Foreskin keratinocyte (primary cell): ENCODE measurements at places on chromosomes 4 and X. TPM values are rescaled to one million over a fixed set of nuclear protein-coding genes. Genes with fewer than 3 reads are reported as not detected.

Gene LRIT3
- total RNA-seq, result 0.04 TPM in 1 of 2 replicates, not detected in the other

Gene MAGEB10
- not detected in 2 replicates for total RNA-seq

Gene SMIM31
- not detected in 2 replicates for total RNA-seq

Gene NLRP2B
- total RNA-seq, result not detected in 2 replicates

Gene BRS3
- not detected in 2 replicates for total RNA-seq

Gene GABRG1
- total RNA-seq, result not detected in 2 replicates

Gene JAKMIP1
- not detected in 2 replicates for total RNA-seq

- no peak for DNase-seq
These were observed 30.9 kb downstream of the REELD1 start for GRCh38 chr4:146245246-146245645.

DNA sequence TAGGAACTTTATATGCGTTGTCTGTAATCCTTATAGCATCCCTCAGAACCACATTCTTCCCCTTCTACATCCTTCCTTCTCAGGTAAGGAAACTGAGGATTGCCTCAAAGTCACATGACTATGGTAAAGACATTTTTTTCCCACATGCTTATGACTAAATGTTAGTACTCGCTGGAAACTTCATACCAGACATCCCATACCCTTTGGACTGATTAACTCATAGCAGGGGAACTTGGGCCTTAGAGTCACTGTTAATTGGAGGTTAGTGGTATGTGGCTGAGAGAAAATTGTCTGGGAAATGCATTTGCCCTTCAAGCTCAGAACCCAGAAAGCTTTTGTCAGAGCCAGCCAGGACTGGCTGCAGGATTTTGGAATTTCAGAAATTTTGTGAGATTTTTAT, 155.0 kb downstream of the RELL1 start:
- DNase-seq, result peak; percentile 3

- no peak for DNase-seq
These were observed 863 bp downstream of the CPE start for GRCh38 chr4:165379678-165380064.

DNA sequence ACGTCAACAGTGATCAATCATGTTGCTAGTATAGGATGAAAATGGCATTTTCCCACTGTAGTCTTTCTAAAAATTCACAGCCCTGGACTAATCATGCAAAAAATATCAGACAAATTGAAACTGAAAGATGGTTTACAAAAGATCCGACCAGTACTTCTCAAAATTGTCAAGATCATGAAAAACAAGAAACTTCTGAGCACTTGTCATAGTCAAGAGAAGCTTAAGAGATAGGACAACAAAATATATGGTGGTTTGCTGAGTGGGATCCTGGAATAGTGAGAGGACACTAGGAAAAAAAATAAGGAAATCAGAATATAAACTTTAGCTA, 101.1 kb downstream of the NAA11 start:
- no peak for DNase-seq

DNA sequence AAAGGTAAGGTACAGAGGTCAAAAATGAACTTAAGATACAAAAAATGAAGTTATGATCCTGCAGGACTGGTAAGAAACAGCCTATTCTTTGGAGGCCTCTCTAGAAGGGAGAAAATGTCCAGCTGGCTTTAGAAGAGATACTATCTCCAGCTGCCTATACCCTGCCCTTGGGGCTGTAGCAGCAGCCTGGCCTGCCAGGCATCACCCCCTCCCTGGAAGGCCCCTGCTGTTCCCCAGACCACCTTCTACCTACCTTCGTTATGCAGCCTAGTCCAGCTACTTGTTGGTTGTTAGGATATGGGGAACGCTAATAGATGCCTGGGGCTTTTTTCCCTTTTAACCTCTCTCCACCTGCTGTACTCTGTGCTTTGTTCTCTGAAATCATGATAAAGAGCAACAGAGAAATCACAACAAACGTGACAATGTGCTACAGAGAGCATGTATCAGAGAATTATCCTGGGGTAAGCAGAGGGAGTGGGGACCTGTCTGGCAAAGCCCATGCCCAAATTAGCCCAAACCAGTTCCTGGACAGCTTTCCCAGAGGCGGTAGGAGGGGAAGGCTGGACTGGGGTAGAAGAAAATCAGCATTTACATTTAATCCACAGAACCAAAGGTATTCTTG, 34.5 kb downstream of the FRMD7 start:
- no peak for DNase-seq

- DNase-seq, result peak; percentile 11
These were observed 1136.6 kb downstream of the FAT4 start for GRCh38 chr4:126451237-126451873.

DNA sequence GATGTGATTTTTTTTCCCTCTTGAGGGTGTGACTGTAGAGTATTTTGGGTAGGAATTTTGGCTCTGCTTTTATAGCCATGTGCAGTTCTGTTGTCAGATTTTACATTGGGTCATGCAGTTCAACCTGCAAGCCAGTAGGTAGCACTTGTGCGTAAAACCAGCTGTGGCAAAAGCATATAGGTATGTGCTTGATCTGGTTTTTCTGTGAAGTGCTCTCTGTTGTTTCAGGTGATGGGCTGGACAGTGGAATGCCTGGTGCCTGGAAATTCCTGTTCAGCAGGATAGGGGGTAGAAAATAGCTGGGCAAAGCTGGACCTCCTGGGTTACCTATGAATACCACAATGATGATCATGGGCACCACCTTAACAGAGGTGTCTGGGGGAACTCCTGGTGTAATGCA, 584.2 kb upstream of the PCDH10 start:
- peak; percentile 15 for DNase-seq

DNA sequence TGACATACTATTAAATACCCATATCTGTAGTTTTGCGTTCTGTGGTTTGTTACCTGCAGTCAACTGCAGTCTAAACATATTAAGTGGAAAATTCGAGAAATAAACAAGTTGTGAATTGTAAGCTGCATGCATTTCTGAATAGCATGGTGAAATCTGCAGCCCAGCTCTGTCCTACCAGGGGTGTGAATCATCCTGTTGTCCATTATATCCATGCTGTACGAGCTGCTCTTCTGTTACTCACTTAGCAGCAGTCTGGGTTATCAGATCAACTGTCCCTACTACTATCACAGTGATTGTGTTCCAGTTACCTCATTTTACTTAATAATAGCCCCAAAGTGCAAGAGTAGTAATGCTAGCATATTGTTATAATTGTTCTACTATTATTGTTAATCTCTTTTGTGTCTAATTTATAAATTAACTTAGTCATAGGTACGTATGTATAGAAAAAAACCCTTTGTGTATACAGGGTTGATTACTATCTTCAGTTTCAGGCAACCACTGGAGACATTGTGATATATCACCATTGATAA, 173.7 kb upstream of the FAT4 start:
- DNase-seq, result peak; percentile 17

DNA sequence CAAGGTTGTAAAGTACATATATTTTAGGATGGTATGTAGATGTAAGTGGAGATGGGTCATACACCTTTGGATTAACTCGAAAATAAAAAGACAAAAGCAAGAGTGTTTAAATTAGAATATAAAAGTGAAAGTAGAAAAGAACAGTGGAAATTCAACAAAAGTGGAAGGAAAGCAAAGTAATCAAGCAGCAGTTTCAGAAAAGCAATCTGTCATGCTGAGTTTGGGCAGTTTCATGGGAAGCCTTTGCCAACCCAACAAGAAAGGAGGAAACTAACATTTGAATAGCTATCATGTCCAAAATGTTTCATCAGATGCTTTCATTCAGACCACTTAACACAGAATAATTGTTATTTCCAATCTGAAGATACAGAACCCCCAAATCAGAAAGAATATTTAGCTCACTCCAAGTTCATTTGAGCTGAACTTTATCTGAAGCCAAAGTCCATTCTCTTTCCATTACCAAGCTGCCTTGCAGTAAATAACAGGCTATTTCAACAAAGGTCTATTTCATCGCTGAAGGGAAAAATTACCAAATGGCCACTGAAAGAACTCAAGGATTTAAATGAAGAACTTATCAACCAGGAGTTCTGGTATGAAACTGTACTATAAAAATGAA, 1.8 kb upstream of the EXOSC9 start:
- DNase-seq, result no peak

GRCh38 chr4:161393602-161394001, 770.2 kb downstream of the FSTL5 start:
- DNase-seq, result no peak
